ENCODE measurements at places on chromosomes 5 and 9. TPM values are rescaled to one million over a fixed set of nuclear protein-coding genes. Genes with fewer than 3 reads are reported as not detected.

PALM2AKAP2 gene
- total RNA-seq = 38.2 TPM

FOCAD gene
- 64.3 TPM for total RNA-seq

GRCh38 chr5:124998520-124998919 is 252.1 kb upstream of the ZNF608 start:
- no peaks in the 10 kb centered on the region for H3K36me3 ChIP-seq
- H3K4me1 ChIP-seq = no peaks in the 10 kb centered on the region
- no peak overlapping the region for H3K27ac ChIP-seq
- no peak overlapping the region for H3K4me3 ChIP-seq

DNA sequence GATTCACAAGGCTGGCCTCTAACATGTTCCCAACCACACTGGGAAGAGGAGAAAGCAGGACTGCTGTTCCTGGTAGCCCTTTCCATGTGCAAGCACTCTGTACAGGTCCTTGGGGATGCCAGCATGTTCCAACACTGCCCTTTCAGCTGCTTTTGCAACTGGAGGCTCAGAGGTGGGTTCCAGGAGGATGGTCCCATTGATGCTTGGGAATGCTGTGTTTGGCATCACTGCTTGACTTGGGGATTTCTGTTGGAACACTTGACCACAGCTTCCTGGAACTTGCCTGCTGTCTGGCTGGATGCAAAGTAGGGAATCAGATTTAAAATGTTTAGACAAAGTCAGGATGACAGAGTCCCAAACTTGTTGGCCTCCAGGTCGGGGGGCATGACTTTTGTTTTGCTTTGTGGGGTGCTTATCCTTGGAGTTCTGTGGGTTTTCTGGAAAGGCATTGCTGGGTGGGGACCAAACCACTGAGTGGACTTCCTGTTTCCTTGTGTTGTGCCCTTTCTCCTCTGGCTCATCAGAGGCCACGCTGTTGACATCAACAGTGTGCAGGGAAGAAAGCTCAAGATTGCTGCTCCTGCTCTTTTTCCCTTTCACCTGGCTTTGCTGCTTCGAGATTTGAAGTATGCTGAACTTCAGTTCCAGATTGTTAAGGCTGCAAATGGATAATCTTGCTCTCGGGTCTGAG is 148.5 kb upstream of the RPS23 start:
- H3K4me1 ChIP-seq = no peaks in the 10 kb centered on the region
- H3K36me3 ChIP-seq = no peaks in the 10 kb centered on the region
- H3K27ac ChIP-seq = peak overlapping the region; percentile 19
- peak; percentile 70 for DNase-seq
- no peaks in the 10 kb centered on the region for H3K27me3 ChIP-seq
- H3K4me3 ChIP-seq = no peak overlapping the region

DNA sequence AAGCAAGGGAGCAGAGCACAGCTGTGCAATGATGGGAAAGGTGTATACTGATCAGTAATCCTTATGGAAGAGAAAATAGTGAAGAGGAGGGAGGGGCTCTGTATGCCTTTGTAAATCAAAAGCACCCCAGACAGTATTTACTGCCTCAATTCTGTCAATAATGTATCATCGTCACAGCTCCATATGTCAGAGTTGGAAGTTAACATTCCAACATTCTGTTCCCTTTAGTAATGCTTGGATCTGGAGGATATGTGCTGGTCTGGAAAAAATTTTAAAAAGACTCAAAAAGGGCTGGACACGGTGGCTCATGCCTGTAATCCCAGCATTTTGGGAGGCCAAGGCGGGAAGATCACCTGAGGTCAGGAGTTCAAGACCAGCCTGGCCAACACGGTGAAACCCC is 310.4 kb downstream of the ACTL7B start:
- H3K27ac ChIP-seq = no peak overlapping the region
- DNase-seq = no peak
- H3K4me3 ChIP-seq = no peak overlapping the region

Data from ascending aorta (tissue), 2 donors.